ENCODE measurements at places on chromosomes 3 and 15.

DNA sequence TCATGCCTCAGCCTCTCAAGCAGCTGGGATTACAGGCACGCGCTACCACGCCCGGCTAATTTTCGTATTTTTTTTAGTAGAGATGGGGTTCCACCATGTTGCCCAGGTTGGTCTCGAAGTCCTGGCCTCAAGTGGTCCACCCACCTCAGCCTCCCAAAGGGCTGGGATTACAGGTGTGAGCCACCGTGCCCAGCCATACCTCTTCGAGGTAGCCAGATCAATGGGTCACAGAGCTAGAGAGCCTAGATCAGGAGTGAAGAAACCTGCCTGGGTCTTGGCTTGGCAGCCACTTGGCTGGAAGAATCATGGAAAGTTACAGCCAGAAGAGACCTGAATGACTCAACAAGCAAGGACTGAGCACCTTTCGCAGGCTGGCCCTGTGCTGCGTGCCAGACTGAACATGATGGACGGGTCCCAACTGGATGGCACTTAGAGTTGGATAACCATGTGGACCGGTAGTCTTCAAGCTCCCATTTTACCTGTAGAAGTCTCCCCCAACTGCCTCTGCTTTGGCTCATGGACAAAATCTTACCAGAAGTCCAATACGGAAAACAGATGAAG lies 29.7 kb downstream of the GNB5 start:
- no peak for DNase-seq

DNA sequence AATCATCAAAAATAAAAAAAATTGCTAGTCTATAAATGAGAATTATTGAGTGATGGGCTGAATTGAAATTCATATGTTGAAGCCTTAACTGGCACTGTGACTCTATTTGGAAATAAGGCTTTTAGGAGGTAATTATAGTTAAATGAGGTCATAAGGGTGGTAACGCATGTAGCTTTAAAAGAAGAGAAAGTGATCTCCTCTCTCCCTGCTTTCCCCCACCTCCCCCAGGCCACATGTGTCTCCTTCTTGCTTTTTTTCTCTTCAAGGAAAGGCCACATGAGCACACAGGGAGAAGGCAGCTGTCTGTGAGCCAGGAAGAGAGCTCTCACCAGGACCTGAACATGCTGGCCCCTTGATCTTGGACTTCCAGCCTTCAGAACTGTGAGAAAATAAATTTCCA lies 48.2 kb upstream of the ARPP19 start:
- DNase-seq = no peak

GRCh38 chr3:194185221-194185620 lies 49.3 kb downstream of the HES1 start:
- DNase-seq = no peak

- no peak for DNase-seq
Observed at GRCh38 chr15:70259028-70259424, 161.3 kb upstream of the TLE3 start.

GRCh38 chr3:143209715-143210059 lies 90.1 kb downstream of the CHST2 start:
- no peak for DNase-seq

All from activated CD4-positive, CD25-positive, alpha-beta regulatory T cell (primary cell).